ENCODE measurements at places on chromosomes 12 and 14. TPM values are rescaled to one million over a fixed set of nuclear protein-coding genes. Genes with fewer than 3 reads are reported as not detected.

- no peak for DNase-seq
Measured at GRCh38 chr12:22043943-22044342, 2.1 kb upstream of the CMAS start.

DNA sequence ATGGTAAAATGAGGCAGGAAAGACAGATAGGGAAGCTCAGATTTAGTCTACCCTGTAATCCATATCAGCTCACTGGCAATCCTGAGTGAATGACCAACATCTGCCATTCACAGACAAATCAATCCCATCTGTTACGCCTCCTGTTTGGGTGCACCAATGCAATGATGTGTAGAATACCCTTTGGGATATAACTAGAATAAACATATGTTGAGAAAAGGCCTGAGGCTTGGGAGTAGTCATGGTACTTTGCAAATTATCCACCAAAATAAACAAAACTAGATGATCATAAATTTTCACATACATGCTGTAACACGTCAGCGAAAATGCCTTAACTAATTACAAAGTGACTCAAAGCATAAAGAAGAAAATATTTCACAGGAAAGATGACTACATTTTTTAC is 78.8 kb downstream of the KCNC2 start:
- no peak for DNase-seq

DNA sequence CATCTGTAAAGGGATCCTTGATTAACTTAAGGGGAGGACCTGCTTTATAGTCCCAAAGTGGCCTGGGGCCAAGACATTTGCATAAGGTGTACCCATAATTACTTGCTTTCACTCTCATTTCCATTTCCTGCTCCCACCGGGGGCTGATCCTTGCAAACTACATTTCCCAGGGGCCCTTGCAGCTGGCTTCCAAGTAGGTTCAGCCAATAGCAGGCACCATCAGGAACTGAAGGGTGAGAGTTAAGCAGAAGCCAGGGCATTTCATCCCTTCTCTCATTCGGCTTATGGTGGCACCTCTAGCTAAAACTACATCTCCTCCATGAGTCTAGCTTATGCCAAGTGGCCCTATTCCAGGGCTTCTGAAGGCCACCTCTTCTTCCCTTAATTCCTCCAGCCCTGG is 88.8 kb downstream of the CCDC60 start:
- no peak for DNase-seq

- no peak for DNase-seq
Measured at GRCh38 chr14:58899317-58899713, 261.6 kb downstream of the DACT1 start.

- DNase-seq, result no peak
Measured at GRCh38 chr12:6047249-6048237, 76.9 kb downstream of the VWF start.

DNA sequence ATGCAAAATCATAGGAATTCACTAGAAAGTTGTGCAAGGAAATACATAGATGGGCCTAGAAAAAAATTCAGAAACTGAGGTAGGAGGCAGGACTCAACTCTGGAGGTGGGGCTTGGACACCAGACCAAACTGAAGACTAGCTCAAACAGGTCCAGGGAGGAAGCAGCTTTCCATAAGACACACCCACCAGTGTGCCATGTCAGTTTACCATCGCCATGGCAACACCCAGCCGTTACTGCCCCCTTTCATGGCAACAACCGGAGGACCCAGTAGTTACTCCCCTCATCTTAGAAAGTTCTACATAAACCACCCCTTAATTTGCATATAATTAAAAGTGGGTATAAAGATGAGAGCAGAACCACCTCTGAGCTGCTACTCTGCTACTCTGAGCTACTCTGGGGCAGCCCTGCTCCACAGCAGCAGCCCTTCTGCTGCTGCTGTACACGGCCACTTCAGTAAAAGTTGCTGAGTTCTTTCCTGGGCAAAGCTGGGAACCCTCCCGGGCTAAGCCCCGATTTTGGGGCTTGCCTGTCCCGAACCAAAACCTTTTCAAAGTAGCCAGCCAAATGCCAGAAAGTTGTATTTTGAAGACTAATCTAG is 30.8 kb upstream of the NINJ2 start:
- DNase-seq, result no peak

DNA sequence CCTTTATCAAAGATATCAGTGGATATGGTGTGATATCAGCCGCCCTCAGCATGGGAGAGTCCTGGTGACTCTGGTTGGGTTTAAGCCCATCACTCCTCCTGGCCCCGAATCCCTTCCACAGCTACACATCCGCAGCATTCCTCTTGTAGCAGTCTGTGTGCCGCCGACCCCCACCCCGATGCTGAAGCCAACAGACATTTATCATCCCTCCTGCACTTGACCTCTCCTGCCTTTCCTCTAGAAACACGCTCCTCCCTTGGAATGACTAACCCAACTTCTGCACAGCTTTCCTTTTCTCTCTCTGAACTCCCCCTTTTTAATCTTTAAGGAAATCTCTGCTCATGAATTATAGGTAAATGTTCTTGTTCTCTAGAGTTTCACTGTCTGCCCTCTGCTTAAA is 250.9 kb upstream of the FOXN3 start:
- DNase-seq, result no peak

- no peak for DNase-seq
Measured at GRCh38 chr12:66725031-66725430, 46.2 kb upstream of the GRIP1 start.

DNA sequence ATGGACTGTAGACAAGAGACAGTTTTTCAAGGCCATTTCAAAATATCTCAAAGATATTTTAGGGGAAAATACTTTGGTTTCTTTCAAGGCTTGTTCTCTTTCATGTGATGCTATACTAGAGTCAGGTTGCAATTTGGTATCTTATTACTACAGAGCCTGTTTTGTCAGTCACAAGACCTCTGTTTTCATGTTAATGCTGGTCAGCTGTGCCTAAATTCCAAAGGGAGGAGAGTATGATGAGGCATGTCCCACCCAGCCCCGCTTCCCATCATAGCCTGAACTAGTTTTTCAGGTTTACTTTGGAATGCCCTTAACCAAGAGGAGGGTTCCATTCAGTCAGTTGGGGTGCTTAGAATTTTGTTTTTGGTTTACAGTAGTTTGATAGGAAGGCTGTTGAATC is 52.6 kb downstream of the GPHB5 start:
- DNase-seq, result no peak

DNA sequence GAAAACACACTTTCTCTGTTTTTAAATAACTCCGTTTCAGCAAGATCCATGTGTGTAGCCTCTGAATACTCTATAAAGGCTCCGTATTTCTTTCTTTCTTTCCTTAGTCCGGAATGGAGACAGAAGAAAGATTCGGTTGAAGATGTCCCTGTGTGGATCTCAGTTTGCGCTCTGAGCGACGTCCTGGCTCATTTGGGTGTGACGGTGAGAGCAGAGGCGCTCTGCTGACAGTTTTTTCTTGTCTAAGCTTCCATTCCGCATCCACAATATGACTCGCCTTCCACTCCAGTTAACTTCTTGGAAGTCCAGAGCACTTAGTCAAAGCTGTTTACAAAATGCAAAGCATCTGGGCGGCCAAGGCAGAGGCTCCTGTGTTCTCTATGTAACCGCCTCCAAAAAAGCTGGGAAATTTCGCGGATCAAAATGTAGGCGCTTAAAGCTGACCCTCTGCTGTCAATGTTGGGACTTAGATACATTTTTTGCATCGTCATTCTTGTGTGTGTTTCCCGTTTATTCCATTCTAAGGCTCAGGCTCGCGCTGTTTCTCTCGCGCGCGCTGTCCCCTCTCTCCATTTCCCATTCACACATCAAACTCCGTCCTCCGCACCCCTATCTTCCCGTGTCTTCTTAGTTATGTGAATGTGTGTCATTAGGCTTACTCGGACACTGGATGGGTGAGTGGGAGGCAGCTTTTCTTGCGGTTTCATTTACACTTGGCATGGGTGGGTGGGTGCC is 880 bp upstream of the FLRT2 start:
- DNase-seq, result no peak

DNA sequence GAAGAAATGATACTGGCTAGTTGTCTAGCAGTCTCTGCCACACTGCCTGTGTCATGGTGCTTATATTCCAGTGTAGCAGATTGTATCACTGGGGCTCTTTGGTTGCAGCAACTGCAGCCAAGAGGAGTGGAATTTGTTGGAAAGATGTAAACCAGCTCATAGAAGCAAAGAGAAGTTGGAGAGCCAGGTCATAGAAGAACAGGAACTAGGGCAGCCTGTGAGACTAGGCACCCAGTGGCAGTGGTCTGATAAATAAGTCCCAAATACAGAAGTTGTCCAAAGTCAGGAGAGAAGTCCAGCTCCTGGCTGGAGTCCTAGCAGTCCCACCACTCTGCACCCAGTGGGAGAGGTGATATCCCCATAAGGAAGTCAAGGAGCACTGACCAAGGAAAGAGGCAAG is 172.5 kb upstream of the ARID2 start:
- DNase-seq, result no peak

DNA sequence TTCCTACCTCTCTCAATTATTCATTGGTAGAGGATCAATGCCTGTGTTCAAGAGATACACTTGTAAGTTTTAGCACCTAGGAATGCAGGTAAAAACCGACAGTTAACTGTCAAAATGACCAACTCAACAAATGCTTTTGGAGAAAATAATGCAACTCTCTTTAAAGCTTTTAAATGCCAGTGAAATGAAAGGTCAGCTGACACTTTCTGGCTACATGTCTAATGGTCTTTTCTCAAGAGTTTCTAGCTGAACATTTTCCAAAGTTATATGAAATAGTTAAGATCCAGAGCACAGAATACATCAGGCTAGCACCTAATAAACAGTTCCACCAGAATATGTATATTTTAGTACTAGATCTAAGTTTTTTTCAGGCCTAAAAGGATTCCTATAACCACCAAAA is 2.0 kb downstream of the CSRNP2 start:
- no peak for DNase-seq

- DNase-seq, result no peak
Measured at GRCh38 chr12:131222329-131223139, 268.8 kb downstream of the ADGRD1 start.

RASAL1 gene
- not detected for total RNA-seq

SLC10A1 gene
- total RNA-seq, result not detected
